ENCODE measurements at places on chromosomes 4 and X.

DNA sequence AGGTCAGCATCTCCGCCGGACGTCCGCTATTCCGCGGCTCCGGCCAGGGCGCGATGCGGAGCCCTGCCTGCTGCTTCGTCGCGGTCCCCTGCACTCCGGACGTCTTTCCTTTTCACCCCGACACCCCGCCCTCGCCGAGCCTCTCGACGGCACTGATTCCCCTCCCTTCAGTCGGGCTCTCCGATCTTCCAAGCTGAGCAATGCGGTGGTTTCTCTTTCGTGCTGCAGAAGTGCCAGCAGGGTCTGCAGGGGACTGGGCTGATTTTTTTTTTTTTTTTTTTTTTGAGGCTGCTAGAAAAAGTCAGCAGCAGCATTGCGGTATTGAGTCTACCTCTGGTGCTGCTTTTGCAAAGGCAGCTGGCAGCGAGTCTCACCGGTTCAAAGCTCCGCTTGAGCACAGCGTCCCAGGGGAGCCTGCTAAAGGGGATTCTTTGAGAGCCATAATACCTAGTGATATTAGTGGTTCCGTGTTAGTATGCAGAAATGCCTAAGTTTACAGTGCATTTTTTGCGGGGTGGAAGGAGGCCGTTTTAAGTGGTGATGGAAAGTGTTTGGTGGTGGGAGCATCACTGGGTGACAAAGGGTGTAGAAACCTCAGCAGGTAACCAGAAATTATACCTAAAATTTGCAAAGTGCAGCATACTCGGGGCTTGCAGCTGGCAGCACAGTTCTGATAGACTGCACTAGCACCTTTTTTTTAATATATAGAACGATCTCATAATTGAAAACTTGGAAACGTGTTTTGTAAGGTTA lies 969 bp downstream of the STIM2 start:
- peak; percentile 82 for DNase-seq

- no peak for DNase-seq
Measured at GRCh38 chr4:149166365-149166764, 649.3 kb downstream of the IQCM start.

- no peak for DNase-seq
Measured at GRCh38 chrX:105765691-105766090, 56.6 kb upstream of the NRK start.

DNA sequence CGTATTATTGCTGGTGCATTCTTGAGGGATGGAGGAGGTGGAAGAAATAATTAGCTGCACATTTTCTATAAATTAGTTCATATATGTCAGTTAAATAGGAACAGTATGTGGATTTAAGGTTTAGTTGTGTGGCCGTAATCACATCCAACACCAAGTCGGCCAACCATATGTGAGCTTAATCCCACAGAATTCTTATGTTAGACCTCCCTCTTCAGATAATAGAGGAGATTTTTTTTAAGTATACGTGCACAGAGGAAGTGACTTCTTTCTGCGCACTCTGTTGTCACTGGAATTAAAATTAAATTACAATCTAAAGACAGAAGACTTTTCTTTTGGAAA lies 2.1 kb downstream of the SEPTIN11 start:
- no peak for DNase-seq

GRCh38 chrX:103530545-103530944 lies 11.3 kb upstream of the RAB40A start:
- DNase-seq, result no peak

DNA sequence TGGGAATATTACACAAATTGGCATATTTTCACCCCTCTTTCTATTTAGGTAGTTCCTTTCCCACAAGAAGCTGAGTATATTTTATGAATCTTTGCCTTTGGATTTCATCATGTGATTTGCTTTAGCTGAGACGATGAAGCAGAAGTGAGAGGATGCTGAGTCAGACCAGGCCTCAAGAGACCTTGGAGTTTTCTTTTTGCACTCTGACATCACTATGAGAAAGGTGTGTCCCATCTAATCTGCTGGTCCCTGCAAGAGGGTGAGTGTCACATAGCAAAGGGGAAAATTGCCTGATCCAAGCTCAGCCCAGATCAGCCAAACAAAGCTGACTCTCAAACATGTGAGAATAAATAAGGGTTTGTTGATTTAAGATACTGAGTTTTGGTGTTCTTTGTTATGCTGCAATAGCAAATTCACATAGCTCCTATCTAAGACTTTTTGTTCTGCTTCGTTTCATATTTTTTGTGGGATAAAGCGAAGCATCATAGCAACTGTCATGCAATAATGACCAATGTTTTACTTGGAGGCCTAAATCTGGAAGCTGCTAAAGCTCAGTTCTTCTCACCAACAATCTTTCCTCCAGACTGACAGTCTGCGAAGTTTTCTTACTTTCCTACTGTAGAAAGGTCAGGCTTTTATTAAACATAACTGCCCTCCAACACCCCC lies 176.9 kb downstream of the PDHA2 start:
- DNase-seq, result no peak

DNA sequence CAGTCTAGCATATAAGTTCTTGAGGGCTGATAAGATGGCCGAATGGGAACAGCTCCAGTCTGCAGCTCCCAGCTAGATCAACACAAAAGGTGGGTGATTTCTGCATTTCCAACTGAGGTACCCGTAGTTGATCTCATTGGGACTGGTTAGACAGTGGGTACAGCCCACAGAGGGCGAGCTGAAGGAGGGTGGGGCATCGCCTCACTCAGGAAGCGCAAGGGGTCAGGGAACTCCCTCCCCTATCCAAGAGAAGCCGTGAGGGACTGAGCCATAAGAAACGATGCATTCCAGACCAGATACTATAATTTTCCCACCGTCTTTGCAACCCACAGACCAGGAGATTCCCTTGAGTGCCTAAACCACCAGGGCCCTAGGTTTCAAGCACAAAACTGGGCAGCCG lies 109.0 kb downstream of the RPS6KA6 start:
- DNase-seq, result no peak

DNA sequence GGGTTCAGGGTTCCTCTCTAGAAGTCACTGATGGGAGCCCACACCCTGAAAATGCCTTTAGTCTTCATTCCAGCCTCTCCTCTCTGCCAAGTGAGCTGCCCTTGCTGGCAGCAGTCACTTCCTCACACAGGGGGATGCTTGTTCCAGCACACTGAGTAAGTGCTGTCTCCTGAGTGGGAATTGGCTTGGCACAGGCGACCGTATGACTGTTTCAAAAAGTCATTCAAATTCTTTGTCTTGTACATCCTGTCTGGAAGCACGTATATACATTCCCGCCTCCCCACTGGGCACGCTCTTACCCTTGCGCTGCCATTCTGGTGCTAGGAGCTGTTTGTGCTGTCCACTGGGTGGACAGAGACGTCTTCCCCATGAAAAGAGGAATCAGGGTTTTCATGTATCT lies 40.2 kb upstream of the CD99 start:
- no peak for DNase-seq

DNA sequence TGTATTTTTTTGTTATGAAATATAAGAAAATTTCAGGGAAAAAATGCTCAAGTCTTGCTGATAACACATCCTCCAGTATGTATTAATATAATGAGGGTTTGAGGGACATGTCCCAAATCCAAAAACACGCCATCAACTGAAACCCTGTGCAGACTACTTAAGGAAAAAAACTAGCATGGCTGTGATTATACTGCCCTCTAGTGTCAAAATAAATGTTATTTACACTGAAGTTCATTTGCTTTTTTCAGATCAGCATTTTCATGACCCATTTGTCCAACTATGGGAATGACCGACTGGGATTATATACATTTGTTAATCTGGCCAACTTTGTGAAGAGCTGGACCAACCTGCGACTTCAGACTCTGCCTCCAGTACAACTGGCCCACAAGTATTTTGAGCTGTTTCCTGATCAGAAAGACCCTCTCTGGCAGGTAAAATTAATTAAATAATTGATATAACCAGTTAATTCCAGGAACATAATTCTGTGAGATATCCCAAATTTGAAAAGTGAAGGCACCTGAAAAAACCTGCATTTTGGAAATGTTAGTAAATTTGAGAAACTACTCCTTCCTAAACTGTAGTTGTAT lies 128.5 kb downstream of the PRSS12 start:
- DNase-seq, result no peak

DNA sequence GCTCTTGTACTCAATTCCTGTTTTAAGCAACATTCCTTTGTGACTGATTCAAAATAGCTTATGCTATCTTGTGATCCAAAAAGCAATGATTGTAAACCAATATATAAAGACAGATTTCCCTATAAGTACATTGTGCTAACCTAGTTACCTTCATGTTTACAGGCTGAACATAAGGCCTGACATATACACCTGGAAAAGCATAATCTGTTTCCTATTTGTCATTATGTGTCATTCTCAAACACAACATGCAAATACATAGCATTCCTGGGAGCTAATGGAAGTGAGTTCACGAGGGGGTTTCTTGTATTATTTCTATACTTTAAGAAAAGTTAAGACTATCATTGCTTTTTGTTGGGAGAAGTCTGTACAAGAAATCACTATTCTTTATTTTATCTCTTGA lies 638.1 kb upstream of the AGA start:
- no peak for DNase-seq

DNA sequence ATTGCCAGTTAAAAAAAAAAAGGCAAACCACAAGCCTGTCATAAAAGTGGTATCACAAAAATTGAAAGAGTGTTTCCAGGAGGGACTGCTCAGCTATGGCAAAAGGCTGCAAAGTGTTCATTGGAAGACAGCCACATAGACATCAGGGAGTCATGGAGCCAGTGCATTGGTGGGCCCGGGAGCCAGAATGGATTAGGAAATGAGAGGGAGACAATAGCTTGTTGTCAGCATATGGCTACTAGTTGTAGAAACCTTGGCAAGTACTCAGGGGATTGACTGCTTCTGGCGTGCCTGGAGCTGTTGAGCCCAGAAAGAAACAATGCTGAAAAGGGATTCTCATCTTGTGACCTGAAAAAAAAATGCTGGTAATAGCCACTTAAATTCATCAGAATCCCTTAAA lies 5.0 kb downstream of the GAR1 start:
- DNase-seq, result no peak

- DNase-seq, result no peak
Measured at GRCh38 chr4:102734116-102734515, 26.7 kb downstream of the MANBA start.

DNA sequence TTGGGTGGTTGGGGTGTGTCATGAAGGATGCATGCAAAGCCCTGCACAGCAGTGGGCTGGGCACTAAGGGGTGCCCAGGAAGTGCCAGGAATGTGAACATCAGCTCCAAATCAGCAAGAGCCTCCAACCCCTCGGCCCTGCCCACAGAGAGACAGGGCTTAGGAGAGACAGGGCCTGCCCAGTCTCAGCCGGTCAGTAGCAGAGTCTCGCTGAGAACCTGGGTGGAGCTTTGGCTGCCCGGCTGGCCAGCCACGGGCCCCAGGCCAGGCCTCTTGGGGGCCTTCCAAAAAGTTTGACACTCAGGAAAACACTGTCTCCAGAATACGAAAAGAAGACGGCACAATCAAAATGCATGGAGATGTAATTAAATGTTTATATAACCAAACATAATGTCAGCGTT lies 4.3 kb upstream of the MXD4 start:
- DNase-seq, result no peak

DNA sequence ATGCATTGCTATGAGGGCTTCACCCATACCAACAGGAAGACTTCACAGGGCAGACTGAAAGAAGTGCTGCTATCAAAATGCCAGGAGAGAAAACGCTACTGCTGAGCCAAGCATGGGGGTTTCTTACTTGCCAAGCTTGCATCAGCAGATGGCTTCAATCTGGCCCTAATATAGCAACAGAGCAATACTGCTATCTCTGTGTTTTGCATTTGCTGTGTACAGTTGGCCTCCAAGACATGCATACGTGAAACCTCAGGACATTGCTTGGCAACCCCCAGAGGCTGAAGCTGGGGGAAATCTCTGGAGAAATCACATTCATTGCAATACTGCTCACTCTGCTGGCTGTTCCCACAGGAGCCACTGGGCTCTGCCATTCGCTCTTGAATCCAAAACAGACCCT lies 127.2 kb upstream of the GPC4 start:
- no peak for DNase-seq

Measured in transverse colon (tissue), 4 donors.